Tibial nerve (tissue), 4 donors: ENCODE measurements at places on chromosomes 4 and X.

GRCh38 chr4:8120501-8120900 is 38.1 kb downstream of the ABLIM2 start:
- no peak for DNase-seq

DNA sequence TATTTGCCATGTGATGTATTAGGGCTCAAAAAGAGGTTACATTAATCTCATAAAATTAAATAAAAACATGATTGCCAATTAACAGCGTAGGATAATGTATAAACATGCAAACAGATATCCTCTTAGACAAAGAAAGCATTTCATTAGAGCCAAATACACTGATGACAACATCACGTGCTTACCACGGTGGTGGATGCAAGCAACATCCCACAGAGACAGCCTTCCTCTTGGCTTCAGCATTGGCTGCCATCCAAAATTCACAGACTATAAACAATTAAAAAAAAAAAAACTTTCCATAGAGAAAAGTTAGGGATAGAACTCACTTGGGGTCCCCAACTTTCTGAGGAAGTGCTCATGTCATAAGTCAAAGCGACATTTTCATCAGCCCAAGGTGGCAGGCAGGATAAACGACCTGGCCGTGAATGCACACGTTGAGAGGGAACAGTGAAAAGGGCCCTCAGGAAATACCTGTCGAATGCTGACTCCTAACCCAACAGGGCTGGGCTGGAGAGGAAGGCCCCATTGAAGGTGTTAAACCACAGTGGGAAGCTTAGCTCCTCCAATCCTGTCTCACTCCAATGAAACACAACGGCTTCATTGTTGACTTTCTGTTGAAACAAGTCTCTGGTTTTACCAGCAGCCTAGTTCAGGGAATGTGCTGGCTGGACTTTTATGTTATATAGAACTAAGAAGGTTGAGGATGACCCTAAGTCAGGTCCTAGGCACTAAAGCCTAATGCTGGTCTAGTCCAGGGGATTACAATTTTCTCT is 48.4 kb downstream of the IDS start:
- no peak for DNase-seq

DNA sequence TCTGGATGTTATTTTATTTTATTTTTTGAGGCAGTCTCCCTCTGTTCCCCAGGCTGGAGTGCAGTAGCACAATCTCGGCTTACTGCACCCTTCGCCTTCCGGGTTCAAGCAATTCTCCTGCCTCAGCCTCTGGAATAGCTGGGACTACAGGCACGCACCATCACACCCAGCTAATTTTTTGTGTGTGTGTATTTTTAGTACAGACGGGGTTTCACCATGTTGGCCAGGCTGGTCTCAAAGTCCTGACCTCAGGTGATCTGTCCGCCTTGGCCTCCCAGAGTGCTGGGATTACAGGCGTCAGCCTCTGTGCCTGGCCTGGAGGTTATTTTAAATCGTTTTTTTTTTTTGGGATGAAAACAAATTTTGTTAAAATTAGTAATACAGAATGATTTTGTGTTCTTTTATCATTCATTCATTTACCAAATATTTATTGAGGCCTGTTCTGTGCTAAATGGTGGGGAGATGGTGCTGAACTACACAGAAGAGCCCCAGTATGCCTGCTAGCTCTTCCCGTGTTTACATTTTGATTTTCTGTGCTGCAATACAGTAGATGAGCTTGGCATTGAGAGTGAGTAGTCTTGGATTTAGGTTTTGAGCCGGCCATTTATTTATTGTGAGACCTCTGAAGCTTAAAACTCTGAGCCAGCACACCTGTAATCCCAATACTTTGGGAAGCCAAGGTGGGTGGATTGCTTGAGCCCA is 22.7 kb downstream of the ADD1 start:
- DNase-seq = no peak

DNA sequence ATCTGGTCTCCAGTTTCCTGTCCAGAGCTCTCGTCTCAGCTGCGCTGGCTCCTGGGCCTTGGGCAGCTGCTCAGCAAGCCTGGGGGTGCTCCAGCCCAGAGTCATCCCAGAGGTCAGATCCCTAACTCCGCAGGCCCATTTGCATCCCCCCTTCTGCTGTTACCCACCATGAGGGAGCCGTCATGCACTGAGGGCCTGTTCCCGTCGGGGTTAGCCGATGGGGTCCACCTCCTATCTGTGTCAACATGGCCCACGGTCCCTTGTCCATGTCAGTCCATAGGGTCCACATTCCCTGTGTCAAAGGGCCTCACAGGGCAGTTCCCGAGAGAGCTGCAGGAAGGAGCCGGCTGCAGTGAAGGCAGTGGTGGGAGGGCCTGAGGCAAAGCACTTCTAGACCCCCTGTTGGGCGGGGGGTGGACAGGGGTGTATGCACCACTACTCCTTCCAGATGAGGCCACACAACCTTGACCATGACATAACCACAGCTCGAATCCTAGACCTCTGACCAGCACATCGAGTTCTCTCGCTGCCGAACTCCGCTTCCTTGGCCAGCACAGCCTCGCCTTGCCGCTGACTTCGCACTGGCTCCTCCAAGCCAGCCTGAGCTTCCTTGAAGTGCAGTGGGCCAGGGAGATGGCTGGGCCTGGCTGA is 24.9 kb downstream of the WDR1 start:
- no peak for DNase-seq

DNA sequence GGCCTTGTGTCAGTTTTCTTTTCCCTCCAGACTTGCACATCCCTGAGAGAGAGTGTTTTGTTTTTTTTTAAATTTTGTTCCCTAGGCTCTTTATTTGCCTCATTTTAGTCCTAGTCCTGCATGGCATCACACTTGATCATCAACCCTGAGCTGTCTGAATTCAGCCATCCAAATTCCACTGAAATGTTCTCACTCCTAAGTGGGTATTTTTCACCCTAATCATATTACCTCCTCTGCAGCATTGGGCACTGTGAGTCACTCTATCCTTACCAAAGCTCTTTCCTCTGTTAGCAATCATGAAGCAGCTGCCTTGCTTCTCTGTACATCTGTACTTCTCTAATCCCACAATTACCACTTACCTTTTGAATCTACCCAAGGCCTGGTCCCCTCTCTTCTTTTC is 356.6 kb upstream of the MAGEB2 start:
- DNase-seq = no peak

DNA sequence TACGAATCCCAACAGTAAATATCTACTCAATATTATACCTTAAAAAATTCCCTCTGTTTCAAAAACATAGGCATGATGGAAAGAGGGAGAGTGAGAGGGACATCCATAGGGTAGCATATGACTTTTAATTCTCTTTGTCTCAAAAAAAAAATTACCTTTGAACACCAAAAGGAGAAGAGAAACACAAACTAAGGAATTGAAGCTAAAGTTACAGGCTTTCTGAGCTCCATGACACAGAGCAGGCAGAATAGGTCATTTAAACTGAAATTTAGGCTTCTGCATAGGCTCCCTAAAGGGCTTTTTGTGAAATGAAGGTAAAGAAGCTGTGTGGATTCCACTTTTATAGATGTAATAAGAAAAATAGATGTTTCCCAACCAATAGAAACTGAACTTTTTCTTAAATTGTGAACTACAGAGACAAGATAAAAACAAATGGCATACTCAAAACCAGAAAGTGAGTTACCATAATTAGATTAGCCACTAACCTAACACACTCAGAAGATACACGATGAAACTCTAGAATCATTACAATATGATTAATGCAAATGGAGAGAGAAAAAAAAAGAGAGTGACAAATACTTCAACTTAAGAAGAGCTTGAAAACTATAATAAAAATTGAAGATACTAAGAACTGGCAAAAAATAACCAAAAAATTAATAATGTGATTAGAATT is 584.6 kb downstream of the GABRG1 start:
- DNase-seq = no peak
